ENCODE measurements at places on chromosomes 2 and 18.

GRCh38 chr18:34083910-34084535 lies 140.7 kb downstream of the NOL4 start:
- no peak for DNase-seq

DNA sequence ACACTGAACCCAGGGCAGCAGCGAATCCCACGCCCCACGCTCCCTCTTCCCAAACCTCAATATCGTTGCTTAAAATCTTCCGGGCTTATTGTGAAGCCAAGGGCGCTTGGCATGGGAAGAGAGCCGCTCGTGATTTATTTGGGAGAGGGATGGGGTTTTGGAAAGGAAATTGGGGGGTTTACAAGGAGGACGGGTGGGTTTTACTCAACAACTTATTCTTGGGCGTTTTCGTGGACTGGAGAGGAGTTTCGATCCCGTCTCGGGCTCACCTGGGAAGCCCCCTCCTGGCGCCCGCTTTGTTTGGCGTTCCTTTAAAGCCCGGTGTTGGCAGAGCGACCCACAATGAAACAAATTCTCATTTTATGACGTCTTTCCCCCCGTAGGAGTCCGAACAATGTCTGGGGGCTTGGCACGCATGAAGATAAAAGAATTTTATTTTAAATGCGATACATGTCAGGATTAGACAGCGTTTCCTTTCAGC lies 135.3 kb downstream of the INSIG2 start:
- DNase-seq, result no peak

- no peak for DNase-seq
These were observed 12.0 kb downstream of the SEPTIN10 start for GRCh38 chr2:109601783-109602182.

- DNase-seq, result no peak
These were observed 1519.9 kb upstream of the ACVR2A start for GRCh38 chr2:146324951-146325350.

DNA sequence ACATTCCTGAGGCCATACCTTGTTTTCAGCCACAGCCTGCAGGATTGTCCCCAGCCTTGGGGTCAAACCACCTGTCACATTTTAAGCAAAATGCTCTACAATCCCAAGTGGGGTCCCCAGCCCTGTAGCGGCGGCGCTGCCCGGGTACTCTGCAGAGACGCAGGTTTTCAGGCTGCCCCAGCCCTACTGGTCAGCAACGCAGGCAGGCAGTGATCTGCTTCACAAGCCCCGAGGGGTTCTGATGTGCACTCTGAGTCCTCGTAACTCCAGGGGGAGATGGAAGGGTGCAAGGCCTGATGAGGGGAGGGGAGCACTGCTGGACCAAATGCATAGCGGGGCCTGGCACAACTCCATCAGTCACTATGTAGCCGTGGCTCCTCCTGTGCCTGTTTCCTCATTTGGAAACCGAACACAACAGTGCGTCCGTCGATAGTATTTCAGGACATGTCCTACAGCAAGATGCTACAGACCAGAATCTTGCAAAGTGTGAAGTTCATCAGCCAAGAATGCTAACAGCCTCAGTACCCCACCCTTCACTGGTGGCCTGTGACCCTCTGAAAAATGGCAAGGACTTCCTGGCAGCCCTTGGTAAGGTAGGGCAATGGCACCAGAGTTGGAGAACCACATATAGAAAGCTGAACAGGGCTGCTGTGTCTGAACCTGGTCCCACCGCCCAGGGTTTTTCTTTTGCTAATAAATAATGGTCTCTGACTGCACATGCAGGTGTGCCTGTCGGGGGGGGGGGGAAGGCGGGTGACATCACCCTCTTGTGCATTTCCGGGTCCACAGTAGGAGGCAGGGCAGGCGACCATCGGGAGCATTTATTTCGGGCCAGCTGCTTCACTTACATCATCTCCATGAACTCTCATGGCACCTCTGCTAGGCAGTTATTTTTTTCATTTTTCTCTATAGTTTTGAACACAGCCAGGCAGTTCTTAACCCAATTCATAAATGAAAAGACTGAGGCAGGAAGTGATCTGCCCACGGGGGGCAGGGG lies 50.6 kb upstream of the TFCP2L1 start:
- no peak for DNase-seq

DNA sequence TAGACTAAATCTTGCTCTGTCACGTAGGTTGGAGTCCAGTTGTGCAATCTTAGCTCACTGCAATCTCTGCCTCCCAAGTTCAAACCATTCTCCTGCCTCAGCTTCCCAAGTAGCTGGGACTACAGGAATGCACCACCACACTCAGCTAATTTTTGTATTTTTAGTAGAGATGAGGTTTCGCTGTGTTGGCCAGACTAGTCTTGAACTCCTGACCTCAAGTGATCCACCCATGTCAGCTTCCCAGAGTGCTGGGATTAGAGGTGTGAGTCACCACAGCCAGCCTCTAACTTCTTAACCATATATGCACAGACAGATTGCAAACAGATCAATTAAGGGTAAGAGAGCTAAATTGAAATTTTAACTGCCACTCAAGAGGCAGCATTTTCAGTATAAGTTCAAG lies 22.1 kb upstream of the CNGA3 start:
- no peak for DNase-seq

DNA sequence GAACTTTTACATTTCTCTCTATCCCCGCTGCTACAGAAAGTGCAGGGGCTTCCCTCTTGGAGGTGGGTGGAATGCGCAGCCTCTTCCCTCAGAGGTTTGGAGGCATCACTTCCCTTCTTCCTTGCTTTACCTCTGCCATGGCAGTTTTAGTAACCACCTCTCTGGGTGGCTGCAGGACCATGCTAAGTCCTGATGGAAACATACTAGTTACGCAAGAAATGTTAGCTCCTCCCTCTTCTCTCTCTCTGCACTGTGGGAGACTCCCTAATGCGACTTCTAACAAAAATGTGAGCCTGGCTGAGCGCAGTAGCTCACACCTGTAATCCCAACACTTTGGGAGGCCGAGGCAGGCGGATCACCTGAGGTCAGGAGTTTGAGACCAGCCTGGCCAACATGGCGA lies 116.8 kb upstream of the RAB6C start:
- DNase-seq, result no peak

DNA sequence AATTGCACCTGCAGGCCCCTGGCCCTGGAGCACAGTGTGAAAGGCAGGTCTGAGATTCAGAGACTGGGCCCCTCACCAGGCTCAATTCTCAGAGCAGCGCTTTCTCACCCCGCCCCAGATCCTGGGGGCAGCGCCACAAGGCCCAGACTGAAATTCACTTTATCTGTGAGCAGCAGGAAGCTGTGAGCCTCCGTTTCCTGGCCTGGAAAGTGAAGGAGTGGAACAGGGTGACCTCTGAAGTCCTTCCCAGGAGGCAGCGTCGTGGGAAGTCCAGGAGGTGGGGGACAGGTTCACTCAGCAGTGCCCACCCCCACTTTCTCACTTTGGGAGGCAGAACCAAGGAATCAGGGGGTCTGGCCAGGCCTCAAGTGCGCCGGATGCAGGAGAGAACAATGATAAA lies 235.4 kb downstream of the NDUFA10 start:
- no peak for DNase-seq

GRCh38 chr2:98643496-98644100 lies 35.2 kb downstream of the UNC50 start:
- DNase-seq, result no peak

- no peak for DNase-seq
These were observed at the start of gene CCDC102B for GRCh38 chr18:68797871-68798270. TSS of gene CCDC102B (plus strand) at chr18:68798080. CDS start at chr18:68836764, 38,684 bp downstream.

- no peak for DNase-seq
These were observed 51.6 kb upstream of the CCBE1 start for GRCh38 chr18:59748628-59749360.

DNA sequence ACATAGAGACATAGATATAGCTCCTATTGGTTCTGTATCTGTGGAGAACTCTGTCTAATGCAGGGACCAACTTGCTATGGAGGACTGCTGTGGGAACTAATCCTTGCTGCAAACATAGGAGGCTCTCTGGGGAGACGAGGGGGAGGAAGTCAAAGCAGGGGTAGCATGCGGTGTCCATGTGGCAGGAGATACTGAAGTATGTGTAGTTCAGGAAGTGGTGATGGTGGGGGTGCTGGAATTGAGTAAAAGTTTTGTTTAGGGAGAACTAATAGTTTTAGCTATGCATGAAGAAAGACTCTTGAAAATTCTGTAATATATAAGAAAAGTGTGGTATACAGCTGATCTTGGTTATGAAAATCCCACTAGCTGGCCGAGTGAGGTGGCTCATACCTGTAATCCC lies 62.0 kb downstream of the ANKRD44 start:
- DNase-seq, result no peak

- DNase-seq, result no peak
These were observed 132.1 kb upstream of the DNMT3A start for GRCh38 chr2:25473758-25474340.

DNA sequence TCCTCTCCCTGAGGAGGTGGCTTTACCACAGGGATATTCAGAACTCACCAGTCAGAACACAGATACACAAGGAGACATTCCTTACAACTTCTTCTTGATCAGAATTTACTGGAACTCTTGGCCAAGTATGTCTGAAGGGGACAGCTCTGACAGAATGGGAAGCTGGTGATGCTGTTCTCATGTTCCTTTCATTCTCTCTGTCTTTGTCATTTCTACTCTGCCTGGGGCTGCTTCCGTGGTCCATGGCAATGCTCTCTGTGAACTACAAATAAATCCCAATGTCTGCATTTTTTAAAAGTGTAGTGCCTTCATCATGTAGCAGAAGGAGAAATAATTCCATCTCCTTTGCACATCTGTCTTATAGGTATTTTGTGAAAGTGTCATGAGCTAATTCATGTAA lies 730.3 kb downstream of the CNTNAP5 start:
- no peak for DNase-seq

DNA sequence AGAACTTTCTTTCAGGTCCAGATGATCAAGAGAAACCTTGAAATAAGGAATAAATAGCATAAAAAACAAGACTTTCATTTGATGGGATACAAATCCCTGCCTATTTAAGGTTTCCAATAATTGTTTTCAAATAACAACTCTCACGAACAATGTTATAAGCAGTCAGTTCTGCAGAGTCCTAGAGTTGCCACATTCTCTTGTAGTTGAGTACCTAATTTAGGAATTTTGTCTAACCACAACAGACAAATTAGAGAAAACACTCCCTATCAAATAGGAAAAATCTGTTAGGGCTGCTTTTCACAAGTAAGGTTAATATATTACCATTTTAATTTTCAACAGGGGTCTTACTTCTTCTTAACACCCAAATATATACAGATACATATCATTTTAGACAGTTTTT lies 130.1 kb upstream of the CDH20 start:
- no peak for DNase-seq
